ENCODE measurements at places on chromosomes 2 and 18.
A peak's percentile ranks its signal among the peaks of the same experiment; 100 is the strongest.

- DNase-seq: peak; percentile 27
These were observed 166.5 kb downstream of the RPIA start for GRCh38 chr2:88857951-88858411.

DNA sequence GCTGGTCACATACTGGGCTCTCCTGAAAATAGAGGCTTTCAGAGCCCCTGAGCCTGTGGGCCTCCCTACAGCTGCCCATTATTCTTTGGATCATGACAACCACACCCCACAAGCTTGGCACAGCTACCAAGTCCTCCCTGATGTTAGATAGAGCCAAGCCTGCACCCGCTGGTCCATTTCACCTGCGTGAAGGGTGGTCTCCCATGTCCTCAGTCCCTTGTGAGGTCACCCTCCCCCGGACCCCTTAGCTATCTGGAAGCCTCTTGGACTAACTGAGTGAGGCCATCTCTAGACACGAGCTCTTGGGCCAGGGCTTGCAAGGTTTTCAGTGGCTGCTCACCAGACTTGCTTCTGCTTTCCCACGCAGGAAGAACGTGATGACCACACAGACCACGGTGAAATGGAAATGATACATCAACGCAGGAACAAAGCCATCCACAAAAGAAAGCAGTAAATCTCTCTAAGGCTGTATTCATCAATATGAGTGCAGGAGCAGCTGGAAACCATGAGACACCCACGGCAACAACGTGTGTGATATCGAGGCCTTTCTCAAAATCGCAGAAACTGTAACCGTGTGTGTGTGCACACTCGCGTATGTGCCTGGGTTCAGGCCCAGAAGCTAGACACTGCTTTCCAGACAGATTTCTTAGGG, 10.1 kb upstream of the MAL start:
- no peak for DNase-seq

DNA sequence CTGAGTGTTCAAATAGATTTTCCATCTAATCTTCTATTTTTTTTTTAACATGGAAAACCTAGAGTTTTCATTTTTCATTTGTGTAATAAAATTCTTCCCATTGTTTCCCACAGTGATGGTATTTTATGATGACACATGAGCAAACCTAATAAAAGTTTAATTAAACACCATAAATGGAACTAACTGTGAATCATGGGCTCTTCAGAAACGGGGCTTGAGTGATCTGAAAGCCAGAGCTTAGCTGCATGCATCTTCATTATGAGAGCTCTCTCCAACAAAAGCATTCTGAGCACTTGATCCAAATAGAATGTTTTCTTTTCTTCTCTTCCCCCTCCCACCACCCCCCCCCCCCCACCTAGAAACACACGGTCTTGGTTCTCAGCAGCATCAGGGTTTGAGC, 82.1 kb upstream of the REV1 start:
- DNase-seq: no peak

DNA sequence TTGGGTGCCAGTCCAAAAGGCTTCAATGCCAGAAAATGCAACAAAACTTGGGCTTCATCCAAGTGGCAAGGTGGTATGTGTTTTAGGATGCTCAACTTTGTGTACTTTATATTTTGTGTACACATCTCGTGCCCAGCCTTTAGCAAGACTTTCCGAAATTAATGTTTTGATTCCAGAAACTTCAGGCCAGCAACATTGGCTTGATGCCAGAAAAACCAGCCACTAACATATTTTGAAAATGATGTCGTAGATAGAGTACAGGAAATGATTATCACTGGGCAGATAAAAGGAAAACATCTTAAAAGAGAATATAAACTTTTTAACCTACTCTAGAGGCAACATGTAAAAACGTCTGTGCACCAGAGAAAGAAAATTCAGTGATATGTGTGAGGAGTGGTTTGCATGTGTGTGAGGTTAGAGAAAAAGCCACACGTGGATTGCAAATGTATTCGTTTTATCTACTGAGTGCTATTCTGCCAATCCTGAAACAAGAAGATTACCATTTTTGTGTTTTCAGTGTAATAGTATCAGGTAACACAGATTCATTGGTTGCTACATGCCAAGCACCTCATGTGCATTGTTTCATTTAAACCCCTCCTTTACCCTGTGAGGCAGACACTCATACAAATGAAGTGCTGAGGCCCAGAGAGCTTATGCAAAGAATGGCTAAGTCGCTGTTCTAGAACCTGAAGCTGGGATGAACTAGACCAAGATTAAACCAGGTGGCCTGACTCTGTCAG, 264.8 kb downstream of the C1D start:
- DNase-seq: no peak

DNA sequence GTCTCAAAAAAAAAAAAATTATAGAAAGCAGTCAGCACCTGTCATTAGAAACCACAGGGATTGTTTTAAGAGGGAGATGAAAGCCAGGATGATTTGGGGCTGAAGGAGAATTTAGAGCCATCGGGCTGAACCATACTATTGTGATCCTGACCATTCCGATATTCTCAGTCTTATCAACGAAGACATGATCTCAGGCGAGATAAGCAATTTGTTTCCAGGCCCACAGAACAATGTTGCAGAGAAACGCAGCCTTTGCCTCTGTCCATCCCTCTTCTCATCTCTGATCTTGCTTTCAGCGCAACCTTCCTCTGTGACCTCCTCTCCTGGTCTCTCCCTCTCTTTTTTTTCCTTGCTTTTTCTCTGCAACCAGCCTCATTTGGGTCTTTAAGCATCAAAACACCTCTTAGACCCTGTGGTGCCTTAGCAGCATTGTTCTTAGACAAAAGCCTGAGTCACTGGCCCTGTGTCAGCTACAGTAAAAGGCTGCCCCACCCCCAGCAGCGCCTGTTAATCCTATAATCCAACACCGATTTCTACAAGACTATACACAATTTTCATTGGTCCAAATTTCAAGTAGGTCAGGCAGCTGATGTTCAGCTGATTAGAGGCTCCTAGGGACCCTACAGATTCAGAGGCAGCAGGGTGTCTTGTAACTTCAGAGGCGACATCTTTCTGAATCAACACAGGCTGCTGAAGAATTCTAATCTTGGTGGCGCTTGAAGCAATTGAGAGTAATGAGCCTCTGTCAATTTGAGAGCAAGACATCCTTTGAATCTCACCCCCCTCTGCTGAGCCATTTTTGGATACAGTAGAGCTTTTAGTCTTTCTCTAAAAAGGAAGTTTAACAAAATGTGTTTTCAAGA, 206.0 kb downstream of the NCK2 start:
- no peak for DNase-seq

- no peak for DNase-seq
These were observed 6.5 kb downstream of the NCAPH start for GRCh38 chr2:96342085-96342484.

- DNase-seq: no peak
These were observed 148.6 kb downstream of the WDR7 start for GRCh38 chr18:56799756-56800155.

DNA sequence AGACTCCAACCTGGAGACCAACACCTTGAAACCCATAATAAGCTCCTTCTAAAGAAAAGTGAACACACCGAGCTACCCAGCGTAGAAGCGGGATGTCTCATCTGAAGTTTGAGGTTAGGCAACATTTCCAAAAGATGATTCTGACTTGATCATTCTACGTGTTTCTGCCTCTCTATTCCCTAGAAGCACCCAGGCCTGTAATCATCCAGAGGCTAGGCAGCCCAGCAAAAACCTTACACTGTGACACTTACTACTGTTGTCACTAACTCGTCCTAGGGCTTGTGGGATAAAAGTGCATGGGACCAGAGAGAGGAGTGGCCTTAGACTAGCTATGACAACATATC, 1.4 kb downstream of the ZBTB14 start:
- no peak for DNase-seq

DNA sequence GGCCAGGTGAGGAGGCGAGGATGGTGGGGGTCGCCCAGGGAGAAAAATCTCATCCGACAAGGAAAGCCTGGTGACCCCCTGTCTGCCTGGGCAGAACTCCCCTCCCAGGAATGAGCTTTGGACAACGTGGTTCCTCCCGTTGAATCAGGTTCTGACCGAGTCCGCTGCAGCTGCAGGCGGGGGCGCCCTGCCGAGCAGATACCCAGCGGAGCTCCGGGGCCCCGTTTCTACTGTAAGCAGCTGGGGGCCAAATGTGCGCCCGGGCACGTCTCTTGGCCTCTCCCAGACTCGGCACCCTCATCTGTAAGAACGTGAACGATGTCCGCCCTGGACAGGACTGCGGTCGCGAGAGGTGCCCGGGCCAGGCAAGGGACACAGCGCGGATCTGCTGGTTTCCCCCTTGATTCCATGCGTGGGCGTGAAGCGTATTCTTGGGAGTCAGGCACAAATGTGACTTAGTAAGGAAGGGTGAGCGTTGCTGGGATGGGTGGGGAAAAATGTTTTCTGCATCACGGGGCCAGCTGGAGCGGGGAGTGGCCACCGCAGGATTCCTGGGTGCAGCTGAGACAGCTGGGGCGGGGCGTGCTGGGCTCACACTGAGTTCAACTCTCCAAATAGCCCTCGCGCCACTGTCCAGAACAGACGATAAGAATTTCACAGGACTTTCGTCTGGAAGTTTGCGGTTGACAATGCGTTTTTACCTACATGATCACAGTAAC, 20.2 kb upstream of the TUBB6 start:
- no peak for DNase-seq

DNA sequence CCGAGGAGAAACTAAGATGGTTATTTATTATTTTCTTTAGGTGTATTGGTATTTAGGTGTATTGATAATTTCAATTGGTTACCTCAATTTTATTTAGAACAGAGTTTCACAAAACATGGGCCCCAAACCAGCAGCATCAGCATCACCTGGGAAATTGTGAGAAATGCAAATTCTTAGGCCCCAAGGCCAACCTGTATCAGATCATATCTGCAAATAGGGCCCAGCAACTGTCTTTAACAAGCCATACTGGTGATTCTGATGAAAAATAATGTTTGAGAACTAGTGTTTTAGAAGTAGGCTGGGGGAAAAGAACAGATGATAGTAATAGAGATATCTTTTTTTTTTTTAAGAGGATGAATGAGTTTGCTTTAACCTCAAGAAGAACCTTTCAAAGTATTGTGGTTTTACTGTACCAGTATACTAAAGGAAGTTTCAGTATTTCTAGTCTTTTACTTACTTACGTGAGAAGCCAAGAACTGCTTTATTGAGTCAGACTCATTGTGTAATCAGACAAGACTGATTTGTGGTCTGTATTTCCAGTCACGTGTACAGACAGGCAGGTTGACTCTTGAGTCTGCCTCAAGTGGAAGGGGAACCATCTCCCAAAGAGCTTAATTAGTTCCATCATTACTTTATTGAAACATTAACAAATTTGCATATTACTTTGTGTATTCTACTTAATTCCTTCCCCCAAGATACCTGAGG, 60.4 kb upstream of the GAREM1 start:
- peak; percentile 41 for DNase-seq

- no peak for DNase-seq
These were observed 315.3 kb downstream of the CYP26B1 start for GRCh38 chr2:71832388-71832787.

DNA sequence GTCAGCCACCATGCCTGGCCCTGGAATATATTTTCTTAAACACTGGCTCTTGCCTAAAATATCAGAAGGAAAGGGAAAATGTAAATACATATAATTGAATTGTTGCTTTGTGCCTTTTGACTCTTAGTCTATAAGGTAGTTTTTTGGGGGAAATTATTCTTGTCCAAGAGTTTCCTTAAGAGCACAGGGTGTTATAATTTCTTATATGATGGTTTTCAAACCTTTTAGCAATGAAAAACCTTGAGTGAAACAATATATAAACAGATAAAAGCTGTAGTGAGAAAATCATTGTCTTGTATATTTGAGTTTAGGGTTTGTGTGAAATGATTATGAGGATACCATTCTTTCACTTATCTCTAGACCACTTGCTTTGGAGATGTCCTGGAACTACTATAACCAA, 40.2 kb downstream of the DDX1 start:
- no peak for DNase-seq

DNA sequence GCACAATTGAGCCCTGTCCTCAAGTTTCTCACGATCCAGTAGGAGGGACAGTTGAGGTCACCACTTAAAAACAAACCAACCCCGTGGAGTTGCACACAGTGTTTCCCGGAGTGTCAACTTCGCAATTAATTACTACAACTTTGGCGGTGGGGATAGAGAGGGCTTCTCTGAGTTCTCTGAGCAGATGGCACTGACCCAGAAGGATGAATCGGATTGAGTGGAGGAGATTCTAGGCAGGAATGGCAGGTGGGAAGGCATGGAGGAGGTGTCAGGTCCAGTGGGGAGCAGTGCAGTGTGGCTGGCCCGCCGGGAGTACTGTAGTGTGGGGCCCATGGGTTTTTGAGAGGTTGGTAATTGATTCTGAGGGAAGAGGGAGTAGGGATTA, 12.0 kb downstream of the SIX3 start:
- DNase-seq: no peak

GRCh38 chr18:69885841-69886531, 61.7 kb downstream of the CD226 start:
- DNase-seq: peak; percentile 22

All from GM13977 (cell line).